Activated T-cell treated with anti-CD3 and anti-CD28 coated beads, Interleukin-2, amount 50 U/mL, for 48 hours (primary cell): ENCODE measurements at places on chromosomes 6 and 20.

- no peak for DNase-seq
These were observed 9.8 kb upstream of the ELOVL5 start for GRCh38 chr6:53358440-53359094.

DNA sequence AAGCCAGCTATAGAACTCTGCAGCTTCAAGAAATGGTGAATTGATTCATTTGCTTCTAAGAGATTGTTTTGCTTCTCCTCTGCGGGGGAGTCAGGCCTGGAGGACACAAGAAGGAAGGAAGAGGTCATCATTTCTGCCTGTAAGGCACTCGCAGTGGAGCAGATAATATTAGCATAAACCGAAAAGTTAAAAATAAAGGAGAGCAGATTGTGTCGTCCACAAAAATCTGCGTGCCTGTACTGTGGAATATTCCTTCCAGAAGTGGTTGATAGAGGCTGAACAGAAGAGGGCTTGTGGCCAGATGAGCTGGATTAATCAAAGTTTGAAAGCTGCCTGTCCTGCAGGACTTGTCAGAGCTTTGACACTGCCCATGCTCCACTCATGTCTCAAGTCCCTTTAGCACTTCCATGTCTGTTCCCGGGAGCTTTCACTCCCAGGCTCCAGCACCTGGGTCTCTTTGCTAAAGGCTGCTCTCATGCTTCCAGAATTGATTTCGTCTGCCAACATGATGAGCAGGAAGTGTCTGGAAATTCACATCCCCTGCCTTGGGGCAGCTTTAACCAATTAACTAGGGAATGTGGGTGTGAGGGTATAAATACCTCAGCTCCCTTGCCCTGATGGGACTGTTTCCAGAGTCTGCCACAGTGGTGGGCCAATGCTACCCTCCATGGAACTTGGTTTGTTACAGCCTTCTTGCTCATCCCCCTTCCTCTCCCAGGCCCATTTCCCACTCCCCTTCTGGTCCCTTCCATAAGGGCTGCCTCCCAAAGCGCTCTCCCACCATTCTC, 65.1 kb upstream of the STX16 start:
- no peak for DNase-seq

DNA sequence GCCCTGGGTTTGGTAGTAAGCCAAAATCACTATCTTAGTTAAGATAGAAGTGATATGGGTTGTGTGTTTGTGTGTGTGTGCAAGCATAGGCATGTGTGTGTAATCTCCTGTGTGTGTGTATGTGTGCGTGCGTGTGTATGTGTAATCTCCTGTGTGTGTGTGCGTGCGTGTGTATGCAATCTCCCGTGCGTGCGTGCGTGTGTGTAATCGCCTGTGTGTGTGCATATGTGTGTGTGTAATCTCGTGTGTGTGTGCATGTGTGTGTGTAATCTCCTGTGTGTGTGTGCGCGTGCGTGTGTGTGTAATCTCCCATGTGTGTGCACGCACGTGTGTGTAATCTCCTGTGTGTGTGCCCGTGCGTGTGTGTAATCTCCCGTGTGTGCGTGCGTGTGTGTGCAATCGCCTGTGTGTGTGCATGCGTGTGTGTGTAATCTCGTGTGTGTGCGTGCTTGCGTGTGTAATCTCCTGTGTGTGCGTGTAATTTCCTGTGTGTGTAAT, 219.3 kb upstream of the GGTLC1 start:
- DNase-seq, result no peak

DNA sequence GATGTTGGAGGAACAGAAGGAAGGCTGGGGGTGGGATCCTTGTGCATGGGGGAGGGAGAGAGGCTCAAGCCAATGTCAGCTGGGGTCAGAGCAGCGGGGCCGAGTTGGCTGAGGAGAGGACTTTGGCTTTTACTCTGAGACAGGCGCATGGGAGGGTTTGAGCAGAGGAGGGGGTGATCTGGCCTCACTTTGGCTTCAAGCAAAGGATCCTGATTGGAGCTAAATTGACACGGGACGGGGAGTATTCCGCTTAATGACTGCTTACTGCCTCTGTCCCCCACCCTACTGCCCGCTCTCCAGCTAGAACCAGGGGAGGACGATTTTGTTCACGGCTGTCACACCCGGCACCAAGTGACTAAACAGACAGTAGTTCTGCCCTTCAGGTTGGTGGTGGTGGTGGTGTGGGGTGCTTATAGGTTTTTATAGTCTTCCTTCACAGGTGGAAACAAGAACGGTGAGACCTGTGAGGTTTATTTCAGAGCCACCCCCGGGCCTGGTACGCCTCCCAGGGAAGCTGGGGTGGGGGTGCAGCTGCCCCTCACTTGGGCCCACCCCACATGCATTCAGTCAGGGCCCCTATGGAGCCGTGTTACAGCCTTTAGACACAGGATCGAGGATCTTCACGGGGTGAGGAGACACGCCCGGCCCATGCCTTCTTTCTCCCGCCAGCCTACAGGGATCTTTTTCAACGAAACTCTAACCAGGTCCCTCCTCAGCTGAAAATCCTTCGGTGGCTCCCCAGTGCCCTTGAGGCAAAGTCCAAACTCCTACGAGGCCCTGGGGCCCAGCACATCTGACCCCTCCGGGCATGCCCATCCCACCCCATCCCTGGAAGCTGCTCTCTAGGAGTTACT, 1.3 kb upstream of the SNAI1 start:
- DNase-seq, result no peak

DNA sequence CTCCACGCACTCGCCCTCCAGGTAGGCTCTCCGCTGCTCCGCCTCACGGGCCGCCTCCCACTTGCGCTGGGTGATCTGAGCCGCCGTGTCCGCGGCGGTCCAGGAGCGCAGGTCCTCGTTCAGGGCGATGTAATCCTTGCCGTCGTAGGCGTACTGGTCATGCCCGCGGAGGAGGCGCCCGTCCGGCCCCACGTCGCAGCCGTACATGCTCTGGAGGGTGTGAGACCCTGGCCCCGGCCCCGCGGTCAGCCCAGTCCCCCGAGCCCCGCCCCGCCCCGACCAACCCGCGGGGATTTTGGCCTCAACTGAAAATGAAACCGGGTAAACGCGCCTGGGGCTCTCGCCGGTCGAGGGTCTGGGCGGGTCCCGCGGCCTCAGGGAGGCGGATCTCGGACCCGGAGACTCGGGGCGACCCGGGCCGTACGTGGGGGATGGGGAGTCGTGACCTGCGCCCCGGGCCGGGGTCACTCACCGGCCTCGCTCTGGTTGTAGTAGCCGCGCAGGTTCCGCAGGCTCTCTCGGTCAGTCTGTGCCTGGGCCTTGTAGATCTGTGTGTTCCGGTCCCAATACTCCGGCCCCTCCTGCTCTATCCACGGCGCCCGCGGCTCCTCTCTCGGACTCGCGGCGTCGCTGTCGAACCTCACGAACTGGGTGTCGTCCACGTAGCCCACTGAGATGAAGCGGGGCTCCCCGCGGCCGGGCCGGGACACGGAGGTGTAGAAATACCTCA, 598 bp downstream of the HLA-B start:
- DNase-seq, result peak; percentile 52

GRCh38 chr20:50121858-50122271, 8.9 kb upstream of the UBE2V1 start:
- DNase-seq, result no peak

DNA sequence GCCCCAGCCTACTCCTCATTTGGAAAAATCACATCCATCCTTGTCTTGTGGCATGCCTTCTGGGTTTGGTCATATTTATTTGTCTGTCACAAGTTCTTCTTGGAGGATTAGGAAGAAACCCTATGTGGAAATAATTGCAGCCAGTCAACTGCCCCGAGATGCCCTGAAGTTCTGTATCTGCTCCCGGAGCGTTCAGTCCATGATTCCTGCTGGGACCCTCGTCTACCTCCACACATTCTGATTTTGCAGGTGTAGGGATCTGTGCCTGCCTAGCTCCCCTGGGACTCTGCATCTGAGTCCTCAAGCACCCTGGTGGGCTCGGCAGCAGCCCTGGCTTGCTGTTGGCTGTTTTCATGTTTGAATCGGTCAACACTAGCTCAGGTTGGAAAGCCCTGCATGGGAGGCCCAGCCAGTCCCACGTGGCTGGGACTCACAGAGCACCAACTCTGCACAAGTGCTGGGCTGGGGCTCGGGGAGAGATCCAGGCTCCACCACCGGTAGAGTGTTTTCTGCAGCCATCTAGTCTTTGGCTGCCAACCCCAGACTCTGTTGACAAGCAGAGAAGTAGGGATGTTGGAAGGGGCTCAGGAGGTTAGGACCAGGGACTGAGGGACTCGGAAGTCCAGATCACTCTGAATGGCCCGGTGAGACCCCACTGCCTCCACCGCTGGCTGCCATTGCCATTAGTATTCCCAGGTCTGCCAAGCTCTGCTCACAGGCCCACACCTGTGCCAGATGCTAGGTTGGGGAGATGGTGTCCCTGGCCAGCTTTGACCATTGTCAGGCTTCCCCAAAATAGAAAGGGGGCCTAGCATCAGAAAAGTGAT, 183.5 kb upstream of the CST7 start:
- no peak for DNase-seq

- no peak for DNase-seq
These were observed 75.5 kb downstream of the HMGN3 start for GRCh38 chr6:79158856-79159516.

DNA sequence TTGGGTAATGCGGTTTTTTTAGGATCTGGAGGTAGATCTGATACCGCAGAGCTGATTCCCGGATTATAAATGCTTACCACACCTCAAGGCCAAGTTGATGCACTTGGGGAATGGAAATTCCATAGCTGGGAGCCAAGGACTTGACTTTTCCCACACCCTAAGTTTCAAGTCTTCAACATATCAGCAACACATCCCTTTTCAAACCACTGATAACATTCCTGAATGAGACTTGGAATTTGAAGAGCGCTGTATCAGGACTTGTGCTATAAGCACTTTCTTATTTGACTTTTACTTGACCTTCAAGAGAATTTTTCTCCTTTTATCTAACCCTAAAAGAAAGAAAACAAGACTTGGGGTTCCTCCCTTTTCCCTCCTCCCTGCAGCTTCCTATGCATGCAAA, 90.6 kb upstream of the NAA20 start:
- no peak for DNase-seq

DNA sequence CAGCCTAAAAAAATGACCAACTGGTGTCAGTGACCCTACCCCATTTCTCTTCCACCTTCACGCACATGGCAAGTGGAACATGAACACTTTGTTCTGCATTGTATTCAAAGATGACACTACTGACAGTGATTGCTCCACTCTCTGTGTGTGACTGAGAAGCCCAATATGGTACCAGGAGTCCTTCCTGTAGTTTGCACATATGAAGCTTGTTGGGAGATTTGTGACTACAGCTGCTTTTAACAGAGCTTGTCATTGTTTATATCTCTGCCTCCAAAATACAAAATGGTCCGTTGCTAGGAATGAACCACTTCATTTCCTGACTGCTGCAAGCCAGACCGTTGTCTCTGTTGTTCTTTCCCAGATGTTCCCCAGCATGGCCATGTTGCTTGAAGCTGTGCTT, 140.3 kb upstream of the TCF21 start:
- DNase-seq, result no peak

DNA sequence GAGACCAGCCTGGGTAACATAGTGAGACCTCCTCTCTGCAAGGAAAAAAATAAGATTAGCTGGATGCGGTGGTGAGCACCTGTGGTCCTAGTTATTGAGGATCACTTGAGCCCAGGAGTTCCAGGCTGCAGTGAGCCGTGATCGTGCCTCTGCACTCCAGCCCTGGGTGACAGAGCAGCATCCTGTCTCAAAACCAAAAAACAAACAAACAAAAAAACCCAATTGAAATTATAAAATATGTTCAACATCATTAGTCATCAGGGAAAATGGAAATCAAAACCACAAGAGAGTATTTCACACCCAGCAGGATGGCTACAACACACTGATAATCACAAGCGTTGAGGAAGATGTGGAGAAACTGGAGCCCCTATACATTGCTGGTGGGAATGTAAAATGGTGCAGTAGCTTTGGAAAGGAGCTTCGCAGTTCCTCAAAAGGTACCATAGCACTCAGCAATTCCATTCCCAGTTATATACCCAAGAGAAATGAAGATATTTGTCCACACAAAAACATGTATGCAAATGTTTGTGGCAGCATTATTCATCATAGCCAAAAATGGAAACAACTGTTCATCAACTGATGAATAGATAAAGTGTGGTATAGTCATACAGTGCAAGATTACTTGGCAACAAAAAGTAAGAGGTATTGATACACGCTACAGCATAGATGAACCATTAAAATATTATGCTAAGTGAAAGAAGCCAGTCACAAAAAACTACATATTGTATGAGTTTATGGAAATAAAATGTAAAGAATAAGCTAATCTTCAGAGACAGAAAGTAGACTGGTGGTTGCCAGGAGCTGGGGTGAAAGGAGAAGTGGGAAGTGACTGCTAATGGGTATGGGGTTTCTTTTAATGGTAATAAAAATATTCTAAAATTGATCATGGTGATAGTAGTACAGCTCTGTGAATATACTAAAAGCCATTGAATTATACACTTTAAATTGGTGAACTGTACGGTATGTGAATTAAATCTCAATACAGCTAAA, 38.7 kb upstream of the RIPOR2 start:
- peak; percentile 57 for DNase-seq

DNA sequence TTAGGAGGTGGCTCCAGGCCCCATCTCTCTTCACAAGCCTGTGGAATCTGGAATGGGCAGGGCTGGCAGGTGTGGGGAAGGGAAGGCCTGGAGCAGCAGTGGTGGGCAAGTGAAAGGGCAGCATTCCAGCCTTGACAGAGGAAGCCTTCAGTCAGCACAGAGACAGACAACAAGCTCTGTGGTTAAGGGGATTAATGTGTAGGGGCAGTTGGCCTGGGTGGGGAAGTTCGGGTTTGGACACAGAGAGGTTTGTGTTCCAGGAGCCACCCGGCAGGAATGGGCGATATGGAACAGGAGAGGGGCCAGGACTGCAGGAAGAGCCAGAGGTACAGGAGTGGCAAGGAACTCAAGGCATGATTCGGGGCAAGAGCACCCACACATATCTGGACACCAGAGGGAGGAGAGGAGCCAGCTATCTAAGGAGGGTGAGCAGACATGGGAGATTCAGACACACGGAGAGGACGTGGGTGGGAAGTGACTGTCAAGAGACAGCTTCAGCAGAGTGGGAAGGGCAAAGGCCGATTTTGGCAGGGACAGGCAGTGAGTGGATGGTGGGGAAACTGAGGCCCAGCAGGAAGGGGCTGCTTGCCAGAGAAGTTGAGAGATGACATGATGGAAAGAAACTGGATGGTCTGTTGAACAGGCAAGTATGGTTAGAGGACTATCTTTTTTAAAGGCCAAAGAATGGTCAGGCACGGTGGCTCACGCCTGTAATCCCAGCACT, 2.5 kb upstream of the SLC44A4 start:
- no peak for DNase-seq

DNA sequence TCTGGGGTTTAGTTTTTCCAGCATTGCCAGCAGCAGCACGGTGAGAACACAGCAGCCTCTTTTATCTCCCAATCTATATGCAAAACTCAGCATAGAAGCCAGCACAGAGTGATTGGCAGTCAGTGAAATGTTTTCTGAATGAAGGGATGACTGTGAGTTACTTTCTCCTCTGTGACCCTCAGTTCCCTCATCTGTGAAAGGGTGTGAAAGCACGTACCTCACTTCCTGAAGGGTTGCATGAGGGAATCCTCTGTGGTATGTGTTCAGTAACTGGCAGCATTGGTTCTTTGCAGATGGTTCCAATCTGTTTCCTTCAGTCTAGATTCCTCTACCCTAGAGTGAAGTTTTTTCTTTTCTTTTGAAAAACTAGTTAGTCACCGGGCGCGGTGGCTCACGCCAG, 40.0 kb downstream of the EFCAB8 start:
- DNase-seq, result no peak

- DNase-seq, result no peak
These were observed 44.8 kb upstream of the CTNNBL1 start for GRCh38 chr20:37649017-37649416.

- no peak for DNase-seq
These were observed 27.9 kb upstream of the TBC1D7 start for GRCh38 chr6:13355999-13356785.

GRCh38 chr6:134517145-134517658, 199.3 kb upstream of the SGK1 start:
- DNase-seq, result no peak
